GM04503 (cell line): ENCODE measurements at places on chromosomes 13 and 19.

DNA sequence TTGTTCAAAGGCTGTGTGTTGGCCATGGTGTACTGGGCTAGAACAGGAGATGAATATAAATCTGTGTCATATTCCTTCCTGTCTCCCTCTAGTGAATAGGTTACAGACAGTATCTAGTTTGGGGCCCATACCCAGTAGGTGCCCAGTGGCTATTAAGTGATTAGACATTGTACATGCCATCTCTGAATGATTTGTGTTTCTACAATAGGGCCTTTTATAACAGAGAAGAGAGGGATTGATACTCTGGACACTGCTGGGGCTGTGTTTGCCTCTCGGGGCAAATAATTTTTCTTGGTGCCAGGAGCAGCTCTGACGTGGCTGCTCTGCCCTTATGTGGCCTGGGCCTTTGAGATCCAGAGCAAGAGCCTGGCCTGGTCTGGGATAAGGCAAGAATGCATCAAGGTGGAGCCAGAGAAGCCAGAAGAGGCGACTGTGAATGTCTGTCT is 403.1 kb downstream of the SPRY2 start:
- no peak for DNase-seq

- no peak for DNase-seq
These were observed 12.1 kb downstream of the IFNL3 start for GRCh38 chr19:39232708-39233107.

DNA sequence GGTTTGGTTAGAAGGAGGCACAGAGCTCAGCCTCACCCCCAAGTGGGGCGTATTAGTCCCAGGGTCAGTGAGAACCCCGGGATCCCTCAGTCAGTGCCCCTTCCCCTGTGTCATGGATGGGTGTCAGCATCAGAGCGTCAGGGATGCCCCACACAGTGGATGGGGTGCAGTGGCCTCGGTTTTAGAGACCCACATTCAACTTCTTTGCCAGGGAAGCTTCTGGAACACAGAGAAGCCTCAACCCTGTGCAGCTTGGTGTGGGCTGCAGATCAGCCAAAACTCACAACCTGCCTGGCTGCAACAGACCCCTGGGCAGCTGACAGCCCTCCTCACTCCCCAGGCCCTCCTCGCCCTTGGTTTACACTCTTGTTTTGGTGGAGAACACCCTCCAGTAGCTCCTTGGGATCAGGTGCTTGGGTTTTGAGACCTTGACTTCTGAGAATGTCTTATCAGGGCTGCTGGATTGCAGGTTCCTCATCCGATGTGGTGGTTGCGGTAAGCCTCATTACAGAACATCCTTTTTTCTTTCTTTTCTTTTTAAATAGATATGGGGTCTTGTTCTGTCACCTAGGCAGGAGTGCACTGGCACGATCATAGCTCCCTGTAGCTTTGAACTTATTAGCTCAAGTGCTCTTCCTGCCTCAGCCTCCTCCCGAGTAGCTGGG is 11.0 kb downstream of the ZNF333 start:
- no peak for DNase-seq

DNA sequence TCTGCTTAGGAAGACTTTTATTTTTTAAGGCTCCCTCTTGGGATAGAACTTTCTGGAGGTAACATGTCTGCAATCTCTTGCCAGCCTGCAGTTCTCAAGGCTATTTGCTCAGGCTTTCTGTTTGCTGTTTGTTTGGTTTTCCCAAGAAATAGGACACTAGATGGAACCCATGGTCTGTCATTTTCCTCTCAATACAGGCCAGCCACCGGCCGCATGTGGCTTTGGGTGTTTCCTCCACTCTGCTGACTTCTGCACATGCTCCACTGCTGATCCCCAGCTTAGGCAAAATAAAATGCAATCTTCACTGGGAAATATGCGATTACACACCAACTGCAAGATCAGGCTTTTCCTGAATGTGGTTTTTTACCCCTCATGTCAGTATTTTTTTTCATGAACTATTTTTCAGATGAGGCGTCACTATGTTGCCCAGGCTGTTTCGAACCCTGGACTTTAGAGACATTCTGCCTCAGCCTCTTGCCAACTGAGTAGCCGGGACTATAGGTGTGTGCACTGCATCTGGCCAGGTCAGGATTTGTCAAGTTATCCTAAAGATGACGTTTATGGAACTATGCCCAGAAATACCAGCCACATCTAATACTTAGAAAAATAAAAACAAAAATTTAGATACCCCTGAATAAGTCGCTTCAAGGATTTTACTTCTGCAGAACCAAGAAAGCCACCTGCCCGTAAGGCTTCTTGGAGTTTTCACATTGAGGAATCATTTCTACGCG is 94.3 kb upstream of the PABPC3 start:
- DNase-seq: no peak

- DNase-seq: no peak
These were observed 1.4 kb upstream of the CIC start for GRCh38 chr19:42267644-42268141.

DNA sequence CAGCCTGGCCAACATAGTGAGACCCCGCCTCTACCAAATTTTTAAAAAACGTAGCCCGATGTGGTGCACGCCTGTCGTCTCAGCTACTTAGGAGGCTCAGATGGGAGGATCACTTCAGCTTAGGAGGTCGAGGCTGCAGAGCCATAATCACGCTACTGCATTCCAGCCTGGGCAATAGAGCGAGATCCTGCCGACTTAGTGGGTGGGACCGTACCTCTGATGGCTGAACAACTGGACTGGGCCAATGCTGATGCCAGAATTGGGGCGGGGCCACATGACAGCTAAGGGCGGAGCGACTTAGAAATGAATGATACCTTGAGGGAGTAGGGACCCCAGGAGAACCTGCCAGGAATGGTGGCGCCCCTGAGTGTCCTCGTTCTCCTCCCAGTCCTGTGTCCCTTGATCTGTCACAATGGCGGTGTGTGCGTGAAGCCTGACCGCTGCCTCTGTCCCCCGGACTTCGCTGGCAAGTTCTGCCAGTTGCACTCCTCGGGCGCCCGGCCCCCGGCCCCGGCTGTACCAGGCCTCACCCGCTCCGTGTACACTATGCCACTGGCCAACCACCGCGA is 3.6 kb downstream of the LTBP4 start:
- DNase-seq: no peak

GRCh38 chr13:52454459-52454819 is 839 bp upstream of the CKAP2 start:
- no peak for DNase-seq

GRCh38 chr19:47704024-47704423 is 9.2 kb upstream of the EHD2 start:
- no peak for DNase-seq

DNA sequence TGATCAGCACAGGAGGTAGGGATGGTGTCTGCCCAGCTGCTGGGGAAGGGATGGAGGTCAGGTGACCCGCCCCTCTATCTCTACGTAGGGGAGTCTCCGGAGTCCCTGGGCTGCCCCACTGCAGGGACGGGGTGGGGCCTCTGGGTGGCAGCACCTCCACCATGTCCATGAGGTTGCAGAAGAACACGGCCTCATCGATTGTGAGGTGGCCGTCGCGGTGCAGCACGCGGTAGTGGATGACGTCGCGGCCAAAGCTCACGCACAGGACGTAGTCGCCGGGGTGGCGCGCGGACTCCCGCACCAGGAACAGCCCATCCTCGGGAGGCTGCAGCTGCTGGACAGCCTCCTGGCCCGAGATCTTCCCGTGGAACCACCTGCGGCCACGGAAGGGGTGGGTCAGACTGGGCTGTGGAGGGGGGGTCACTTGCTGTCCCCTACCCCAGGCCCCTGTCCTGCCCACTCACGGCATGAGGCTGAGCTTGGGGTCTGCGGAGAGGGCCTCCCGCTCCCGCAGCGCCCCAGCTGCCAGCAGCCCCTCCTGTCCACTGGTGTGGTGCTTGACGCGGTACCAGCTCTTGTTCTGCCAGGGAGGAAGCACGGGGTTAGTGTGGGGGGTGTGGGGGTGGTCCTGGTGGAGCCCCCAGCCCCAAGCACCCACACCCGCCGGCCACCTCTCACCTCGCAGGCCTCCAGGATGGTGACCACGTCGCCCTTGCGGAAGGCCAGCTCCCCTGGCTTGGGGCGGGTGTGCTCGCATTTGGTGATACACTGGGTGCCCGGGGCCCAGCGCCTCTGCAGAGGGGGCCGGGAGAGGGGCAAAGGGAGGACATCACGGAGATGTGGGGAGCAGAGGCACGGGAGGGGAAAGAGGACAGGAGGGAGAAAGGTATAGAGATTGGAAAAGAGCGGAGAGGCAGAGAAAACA is 2.3 kb downstream of the MATK start:
- no peak for DNase-seq

DNA sequence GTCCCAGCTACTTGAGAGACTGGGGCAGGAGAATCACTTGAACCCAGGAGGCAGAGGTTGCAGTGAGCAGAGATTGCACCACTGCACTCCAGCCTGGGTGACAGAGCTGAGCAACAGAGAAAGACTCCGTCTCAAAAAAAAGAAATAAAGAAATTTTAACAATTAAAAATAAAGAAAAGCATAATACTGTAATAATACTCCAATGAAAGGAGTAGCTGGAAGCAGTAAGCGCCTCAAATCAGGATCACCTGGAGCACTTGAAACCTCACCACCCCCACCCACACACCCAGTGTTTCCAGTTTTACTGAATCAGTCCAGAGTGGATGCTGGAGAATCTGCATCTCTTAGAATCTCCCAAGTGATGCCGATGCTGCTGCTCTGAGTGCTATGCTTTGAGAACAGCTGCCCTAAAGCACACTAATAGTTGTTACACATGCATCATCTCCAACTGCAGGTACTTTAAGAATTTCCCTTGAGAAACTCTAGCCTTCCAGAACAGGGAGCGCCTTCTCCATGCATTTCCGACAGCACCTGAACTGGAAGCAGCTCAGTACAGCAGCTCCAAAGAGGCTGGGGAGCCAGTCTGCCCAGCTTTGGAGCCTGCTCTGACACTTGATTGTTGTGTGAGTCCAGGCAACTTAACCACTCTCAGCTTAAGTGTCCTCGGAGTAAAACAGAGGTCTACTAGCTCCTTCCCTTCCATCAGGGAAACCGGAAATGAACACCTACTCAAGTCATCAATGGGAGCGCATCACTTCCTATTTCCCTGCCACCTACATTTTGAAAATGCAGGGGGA is 2.9 kb downstream of the ABCC4 start:
- DNase-seq: no peak

- DNase-seq: no peak
These were observed 59.9 kb upstream of the SLAIN1 start for GRCh38 chr13:77637588-77637987.

DNA sequence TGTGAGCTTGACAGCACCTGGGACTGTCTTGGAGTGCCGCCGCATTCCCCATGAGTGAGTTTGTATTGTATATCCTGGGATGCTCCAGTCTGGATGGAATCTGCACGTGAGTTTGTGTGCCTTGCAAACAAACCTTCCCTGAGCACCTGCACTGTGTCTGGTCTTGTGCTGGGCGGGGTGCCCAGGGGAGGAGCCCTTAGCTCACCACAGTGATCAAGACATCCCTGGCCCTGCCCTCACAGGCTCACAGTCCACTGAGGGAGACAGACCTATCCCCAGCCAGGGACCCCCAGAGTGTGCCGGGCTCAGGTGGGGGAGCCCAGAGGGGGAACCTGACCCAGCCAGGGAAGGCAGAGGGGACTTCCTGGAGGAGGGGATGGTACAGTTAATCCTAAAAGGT is 1.7 kb upstream of the BCAM start:
- no peak for DNase-seq

GRCh38 chr13:59754411-59754810 is 409.3 kb downstream of the DIAPH3 start:
- no peak for DNase-seq

- DNase-seq: no peak
These were observed 1729.5 kb upstream of the SPRY2 start for GRCh38 chr13:82070416-82070815.

- DNase-seq: no peak
These were observed 157.0 kb downstream of the KDM4B start for GRCh38 chr19:5125797-5126497.

- DNase-seq: no peak
These were observed 19.4 kb upstream of the PAK4 start for GRCh38 chr19:39106194-39106593.

- DNase-seq: no peak
These were observed 2.7 kb upstream of the RPS15 start for GRCh38 chr19:1435378-1435989.

GRCh38 chr19:13842291-13843103 is 34.4 kb upstream of the NANOS3 start:
- no peak for DNase-seq

- no peak for DNase-seq
These were observed 1316.7 kb upstream of the SLC10A2 start for GRCh38 chr13:104382951-104383350.

GRCh38 chr13:71704656-71705055 is 162.3 kb downstream of the DACH1 start:
- no peak for DNase-seq

DNA sequence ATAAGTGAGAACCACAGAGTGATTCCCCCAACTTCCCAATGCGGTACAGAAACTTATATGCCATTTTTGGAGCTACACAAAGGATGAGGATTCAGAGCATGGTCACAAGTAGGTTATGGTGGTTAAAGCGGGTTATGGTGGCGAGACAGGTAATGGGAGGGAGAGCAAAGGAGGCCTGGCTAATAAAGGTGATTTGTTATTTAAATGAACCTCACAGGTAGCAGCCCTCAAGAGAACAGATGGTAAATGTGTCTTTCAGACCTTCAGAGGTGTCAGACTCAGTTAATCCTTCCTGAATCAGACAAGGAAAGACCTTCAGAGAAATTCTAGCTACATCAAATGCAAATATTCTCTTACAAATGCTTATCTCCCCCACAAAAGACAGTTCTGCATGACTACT is 1971.4 kb downstream of the OLFM4 start:
- no peak for DNase-seq

DNA sequence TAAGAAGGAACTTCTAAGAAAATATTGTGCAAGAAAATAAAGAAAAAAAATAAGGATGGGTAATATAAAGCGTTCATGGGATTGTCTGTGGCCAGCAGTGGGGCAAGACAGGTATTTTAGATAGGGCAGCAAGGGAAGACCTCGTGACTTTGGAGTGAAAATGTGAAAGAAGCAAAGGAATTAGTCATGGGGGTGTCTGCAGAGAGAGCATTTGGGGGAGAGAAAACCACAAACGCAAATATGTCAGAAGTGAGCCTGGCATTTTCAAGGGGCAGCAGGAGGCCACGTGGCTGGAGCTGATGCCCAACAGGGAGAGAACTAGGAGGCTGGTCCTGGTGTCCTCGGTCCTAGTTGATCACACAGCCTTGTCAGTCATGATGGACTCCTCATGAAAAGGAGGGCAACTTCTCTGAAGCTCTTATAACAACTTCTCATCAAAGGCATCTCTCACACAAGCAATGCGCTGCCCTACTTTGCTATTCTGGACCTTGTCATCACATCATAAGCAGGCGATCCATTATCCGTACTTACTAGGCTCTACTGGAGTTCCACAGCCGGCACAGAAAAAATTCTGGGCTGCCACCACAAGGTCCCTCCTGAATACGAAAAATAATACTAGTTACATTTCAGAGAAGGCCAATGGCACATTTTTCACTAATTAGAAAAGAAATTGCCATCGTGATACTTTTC is 31.0 kb downstream of the RUBCNL start:
- no peak for DNase-seq

- DNase-seq: no peak
These were observed 24.6 kb downstream of the MPHOSPH8 start for GRCh38 chr13:19657872-19658591.

- no peak for DNase-seq
These were observed 96.8 kb downstream of the RGCC start for GRCh38 chr13:41554180-41554579.
